Endothelial cell of umbilical vein (primary cell): ENCODE measurements at places on chromosomes 6 and 20. TPM values are rescaled to one million over a fixed set of nuclear protein-coding genes. Genes with fewer than 3 reads are reported as not detected.
A peak's percentile ranks its signal among the peaks of the same experiment; 100 is the strongest.

DNA sequence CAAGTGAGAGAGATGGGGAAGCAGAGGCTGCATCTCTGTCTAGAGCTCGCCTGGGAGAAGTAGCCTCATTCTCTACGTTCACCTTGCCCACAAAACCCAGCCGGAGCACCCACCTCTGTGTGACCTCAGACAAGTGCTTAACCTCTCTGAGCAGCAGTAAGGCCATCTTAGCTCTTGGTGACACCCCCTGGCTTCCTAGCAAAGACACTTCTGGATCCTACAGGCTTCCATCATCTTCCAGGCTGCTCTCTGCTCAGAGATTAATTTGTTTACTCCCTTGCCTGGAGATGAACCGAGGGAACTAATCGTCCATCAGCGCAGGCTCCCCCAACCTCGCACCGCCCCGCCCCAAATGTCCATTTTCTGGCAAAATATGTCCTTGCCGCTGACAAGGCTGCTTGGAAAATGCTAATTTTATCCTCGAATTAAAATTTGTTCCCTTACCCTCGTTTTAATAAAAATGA lies 24.0 kb upstream of the CTNNBL1 start:
- no peak for DNase-seq

- DNase-seq: peak; percentile 58
Observed at GRCh38 chr20:43187476-43188233, 2.1 kb downstream of the PTPRT start.

DNA sequence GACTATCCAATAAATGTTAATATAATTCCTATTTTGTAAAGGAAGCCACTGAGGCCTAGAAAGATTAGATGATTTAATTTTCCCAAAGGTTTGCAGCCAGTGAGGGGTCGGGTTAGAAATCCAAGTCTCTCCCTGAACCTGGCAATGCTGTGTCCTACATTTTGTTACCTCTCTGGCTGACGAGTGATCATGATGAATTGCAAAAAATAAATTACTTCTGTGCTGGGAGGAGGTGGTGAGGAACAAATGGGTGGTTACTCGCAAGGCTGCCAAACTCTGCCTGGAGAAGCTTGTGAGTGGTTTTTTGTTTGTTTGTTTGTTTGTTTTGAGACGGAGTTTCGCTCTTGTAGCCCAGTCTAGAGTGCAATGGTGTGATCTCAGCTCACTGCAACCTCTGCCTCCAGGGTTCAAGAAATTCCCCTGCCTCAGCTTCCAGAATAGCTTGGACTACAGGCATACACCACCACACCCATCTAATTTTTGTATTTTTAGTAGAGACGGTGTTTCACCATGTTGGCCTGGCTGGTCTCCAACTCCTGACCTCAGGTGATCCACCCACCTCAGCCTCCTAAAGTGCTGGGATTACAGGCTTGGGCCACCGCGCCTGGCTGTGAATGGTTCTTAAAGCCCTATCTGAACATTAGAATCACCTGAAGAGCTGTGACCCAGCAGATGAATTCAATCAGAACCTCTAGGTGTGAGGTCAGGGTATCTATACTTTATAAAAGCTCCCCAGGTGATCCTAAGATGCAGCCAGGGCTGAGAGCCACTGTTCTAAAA lies 20.2 kb upstream of the TBC1D7 start:
- no peak for DNase-seq

- no peak for DNase-seq
Observed at GRCh38 chr6:122669868-122670267, 59.7 kb downstream of the PKIB start.

GRCh38 chr6:44561832-44562665 lies 174.5 kb downstream of the CDC5L start:
- DNase-seq: no peak

GRCh38 chr6:48917233-48917632 lies 545.8 kb downstream of the MMUT start:
- DNase-seq: no peak

- DNase-seq: no peak
Observed at GRCh38 chr6:105107207-105107606, 72.6 kb downstream of the POPDC3 start.

- peak; percentile 44 for DNase-seq
Observed at GRCh38 chr20:46174469-46175126, 56.5 kb downstream of the CD40 start.

- no peak for DNase-seq
Observed at GRCh38 chr6:44285552-44286284, 15.5 kb downstream of the TMEM151B start.

GRCh38 chr6:33430991-33431879 lies 11.4 kb downstream of the SYNGAP1 start:
- peak; percentile 53 for DNase-seq

DNA sequence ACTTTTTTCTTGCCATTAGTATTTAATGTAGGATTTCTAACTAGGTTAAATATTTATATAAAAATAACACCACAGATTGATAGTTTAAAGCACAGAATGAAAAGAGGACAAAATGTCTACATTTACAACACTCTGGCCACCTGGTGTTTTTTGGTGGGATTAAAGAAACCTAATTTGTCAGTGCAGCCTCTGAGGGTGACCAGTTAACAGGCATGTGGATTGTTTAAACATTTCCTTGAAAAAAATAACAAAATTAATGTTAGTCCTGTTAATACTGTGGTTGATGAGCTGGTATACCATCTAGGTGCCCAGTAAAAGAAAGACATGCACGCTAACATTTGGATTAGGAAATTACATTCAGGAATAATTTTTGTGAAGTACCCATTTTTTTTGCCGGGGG lies 8.8 kb downstream of the SLC9A8 start:
- no peak for DNase-seq

DNA sequence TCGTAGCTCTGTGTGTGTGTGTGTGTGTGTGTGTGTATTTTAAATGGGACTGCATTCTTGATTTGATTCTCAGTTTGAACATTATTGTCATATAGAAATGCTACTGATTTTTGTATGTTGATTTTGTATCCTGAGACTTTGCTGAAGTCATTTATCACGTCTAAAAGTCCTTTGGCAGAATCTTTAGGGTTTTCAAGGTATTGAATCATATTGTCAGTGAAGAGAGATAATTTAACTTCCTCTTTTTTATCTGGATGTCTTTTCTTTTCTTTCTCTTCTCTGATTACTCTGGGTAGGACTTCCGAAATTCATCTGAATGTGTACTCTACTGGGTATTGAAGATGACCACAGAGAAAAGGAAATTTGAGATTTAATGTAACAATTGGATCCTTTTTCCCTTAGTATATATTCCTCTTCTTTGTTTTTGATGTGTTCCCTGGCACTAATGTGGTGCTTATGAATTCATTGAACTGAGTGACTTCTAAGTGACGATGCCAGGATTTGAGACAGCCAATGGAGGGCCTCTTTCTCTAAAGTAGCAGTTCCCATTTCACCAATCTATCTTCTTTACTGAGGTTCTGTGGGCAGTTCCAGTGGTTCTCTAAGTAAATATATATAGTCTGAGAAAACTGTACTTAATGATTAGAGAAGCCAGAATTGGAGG lies 47.6 kb downstream of the TNFAIP3 start:
- DNase-seq: no peak

- peak; percentile 48 for DNase-seq
Observed at GRCh38 chr6:117976030-117976651, 69.1 kb downstream of the SLC35F1 start.

DNA sequence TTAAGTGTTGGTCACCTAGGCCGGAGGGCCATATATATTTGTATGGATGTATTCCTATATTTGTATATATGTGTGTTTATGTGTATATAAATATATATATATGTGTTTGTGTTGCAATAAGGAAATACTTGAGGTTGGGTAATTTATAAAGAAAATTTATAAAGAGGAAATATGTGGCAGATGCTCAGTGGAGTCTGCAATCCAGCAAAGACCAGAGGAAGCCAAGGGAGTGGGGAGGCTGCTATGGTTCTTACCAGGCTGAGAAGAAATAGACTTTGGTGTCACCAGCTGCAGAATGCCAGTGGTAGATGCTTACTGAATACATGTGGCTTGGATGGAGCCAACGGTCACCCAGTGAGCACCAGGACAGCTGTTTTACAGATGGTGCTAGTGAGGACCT lies 97.4 kb upstream of the ELOVL5 start:
- DNase-seq: no peak

- no peak for DNase-seq
Observed at GRCh38 chr6:43935921-43936439, 166.0 kb downstream of the VEGFA start.

DNA sequence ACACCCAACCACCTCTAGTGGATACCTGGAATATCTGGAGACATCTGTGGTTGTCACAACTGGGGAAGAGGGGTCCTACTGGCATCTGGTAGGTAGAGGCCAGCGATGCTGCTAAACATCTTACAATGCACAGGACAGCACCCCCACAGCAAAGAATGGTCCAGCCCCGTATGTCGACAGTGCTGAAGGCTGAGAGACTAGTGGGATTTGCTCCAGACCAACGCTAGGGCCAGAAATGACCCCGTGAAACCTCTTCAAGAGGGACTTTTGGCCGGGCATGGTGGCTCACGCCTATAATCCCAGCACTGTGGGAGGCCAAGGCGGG lies 7.2 kb downstream of the PREX1 start:
- no peak for DNase-seq

- DNase-seq: peak; percentile 34
Observed at GRCh38 chr6:40912158-40912946, 126.7 kb downstream of the UNC5CL start.

DNA sequence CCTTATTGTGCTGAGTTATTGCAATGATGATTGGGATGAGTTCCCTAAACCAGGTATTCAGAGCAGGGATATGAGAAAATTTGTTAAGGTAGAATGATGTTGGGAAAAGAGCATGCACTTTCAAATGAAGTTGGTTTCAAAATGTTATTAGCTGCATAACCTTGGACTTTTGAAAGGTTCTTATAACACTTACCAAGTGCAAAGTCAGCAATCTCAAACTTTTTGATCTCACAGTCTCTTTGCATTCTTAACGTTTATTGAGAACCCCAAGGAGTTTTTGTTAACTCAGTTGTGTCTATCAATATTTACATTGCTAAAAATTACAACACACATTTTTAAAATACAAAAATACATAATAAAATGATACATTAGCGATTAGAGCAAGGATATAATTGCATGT lies 802.4 kb downstream of the PHF3 start:
- DNase-seq: no peak

DNA sequence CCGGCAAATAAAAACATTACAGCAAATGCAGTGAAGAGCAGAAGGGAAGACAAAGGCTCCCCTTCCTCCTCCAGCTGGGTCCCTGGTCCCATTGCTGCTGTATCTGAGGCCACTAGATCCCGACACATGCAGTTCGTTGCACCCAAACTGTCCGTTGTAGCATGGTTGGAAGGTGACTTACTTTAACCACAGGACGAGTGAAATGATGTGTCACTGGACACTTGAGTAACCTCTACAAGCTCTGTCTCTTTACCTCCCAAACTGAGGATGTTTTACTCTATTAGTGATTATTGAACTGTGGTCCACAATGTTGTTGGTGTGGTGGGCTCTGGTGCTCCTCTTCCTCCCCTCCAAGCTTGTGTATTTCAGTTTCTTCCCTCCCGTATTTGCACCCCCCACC lies 46.2 kb upstream of the ARMH2 start:
- no peak for DNase-seq

DNA sequence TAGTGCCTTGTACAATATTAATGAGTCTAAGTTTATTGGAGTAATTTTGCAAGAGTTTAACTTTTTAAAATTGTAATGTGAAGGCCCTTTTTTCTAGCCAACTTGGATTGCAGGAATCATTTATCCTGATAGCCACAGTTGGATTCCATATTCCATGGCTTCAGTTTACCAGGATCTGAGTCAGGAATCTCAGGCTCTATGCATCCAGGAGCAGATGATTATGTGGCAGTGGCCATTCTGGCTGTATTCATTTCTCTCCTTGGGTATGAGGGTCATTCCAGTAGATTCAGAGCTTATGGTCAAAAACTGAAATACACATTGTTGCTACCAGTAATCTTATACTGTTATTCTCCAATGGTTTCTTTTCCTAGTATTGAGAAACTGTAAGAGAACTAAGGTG lies 2.9 kb downstream of the AIG1 start:
- DNase-seq: no peak

GRCh38 chr20:47971058-47971791 lies 185.9 kb upstream of the SULF2 start:
- DNase-seq: no peak

- DNase-seq: no peak
Observed at GRCh38 chr6:109465772-109466171, 10.2 kb upstream of the MICAL1 start.

DNA sequence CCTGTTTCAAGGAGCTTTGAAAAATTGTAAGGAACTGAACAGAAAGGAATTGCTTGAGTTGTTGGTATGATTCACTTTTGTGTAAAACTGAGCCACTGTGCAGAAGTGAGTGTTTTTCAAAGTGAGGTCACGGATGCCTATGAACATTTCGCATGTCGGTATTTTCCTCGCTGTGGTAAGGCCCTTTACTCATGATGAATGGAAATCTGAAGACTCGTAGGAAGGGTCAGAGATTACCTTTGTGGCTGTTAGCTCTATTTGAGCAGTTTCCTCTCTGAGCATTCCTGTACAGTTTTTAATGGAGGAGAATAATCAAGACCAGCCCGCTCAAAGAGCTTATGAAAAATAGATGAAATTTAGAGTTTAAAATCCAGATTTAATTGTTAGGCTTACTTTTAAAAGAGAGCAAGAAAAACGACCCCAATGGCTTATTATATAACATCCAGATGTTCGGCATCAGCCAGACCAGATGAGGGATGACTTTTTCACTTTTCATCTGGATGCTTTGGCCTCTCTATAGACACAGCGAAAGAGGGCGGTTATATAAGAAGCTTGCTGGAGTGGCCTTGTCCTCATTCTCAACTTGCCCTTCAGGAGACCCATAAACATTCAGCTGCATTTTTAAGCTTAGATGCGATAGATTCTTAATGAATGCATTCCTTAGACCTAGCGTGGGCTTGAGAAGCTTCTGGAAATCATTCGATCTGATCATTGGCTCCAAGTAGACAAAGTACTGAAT lies 99.5 kb downstream of the CD83 start:
- DNase-seq: no peak

DNA sequence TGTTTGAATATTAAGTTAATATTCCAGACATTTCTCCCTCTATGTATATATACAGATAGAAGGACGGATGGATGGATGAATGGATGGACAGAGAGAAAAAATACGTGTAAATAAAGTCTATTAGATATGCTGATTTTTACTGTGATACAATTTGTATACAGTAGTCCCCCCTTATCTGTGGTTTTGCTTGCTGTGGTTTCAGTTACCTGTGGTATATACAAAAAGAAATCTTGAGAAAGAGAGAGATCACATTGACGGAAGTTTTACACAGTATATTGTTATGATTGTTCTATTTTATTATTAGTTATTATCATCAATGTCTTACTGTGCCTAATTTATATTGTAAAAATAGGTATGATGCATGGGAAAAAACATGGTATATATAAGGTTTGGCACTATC lies 290.2 kb downstream of the UTRN start:
- no peak for DNase-seq

- no peak for DNase-seq
Observed at GRCh38 chr6:35400901-35401311, 51.2 kb upstream of the FANCE start.

ENPP3 gene
- total RNA-seq: not detected in 2 replicates

SCAND1 gene
- total RNA-seq: 83.1 and 83.5 TPM in 2 replicates

FAM217A gene
- not detected in 2 replicates for total RNA-seq

HLA-DQB2 gene
- not detected in 2 replicates for total RNA-seq

MPIG6B gene
- total RNA-seq: not detected in 2 replicates

LAMA2 gene
- total RNA-seq: 0.75 and 0.99 TPM in 2 replicates

SLC4A11 gene
- total RNA-seq: 10.2 and 15.5 TPM in 2 replicates

BPIFB4 gene
- total RNA-seq: not detected in 2 replicates

TMEM217 gene
- total RNA-seq: 6.5 and 6.8 TPM in 2 replicates

NOTCH4 gene
- total RNA-seq: 114 and 120 TPM in 2 replicates

PHACTR1 gene
- total RNA-seq: 19.4 and 23.2 TPM in 2 replicates

PRKN gene
- total RNA-seq: 0.60 TPM in 1 of 2 replicates, not detected in the other

MUC22 gene
- not detected in 2 replicates for total RNA-seq

RIPOR3 gene
- not detected in 2 replicates for total RNA-seq

FHL5 gene
- total RNA-seq: not detected in 2 replicates
